ENCODE measurements at places on chromosomes 7 and 10. TPM values are rescaled to one million over a fixed set of nuclear protein-coding genes. Genes with fewer than 3 reads are reported as not detected.

UNCX gene
- total RNA-seq = not detected

DNA sequence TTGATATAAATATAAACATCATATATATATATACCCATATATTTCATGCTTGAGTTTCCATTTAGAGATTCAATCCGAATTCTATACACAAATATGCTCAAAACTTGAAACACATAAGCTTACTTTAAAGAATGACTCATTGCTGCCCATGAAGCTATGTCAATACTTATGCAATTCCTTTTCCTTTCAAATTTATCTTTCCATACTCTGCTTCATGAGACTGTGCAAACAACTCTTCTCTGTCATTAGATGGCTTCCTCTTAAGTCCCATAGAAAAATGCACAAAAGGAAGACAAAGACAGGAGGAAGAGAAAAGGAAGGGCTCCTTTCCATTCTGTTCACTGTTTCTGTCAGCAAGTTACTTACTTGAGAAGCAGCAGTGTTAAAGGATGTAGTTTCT lies 895.7 kb upstream of the SORCS1 start:
- no peaks in the 10 kb centered on the region for H3K27me3 ChIP-seq
- H3K4me1 ChIP-seq = no peaks in the 10 kb centered on the region
- H3K27ac ChIP-seq = no peak overlapping the region
- H3K36me3 ChIP-seq = no peaks in the 10 kb centered on the region
- no peak overlapping the region for H3K4me3 ChIP-seq
- no peak for DNase-seq

- no peak for DNase-seq
- H3K27ac ChIP-seq = no peak overlapping the region
- no peaks in the 10 kb centered on the region for H3K4me1 ChIP-seq
- no peaks in the 10 kb centered on the region for H3K27me3 ChIP-seq
Measured at GRCh38 chr10:1228467-1228975, 172.3 kb downstream of the WDR37 start.

GRCh38 chr7:106095634-106096033 lies 16.5 kb downstream of the SYPL1 start:
- DNase-seq = no peak
- H3K4me1 ChIP-seq = peaks cover 99% of the 10 kb centered on the region
- no peak overlapping the region for H3K4me3 ChIP-seq
- no peaks in the 10 kb centered on the region for H3K27me3 ChIP-seq
- H3K27ac ChIP-seq = peak overlapping the region; percentile 98

DNA sequence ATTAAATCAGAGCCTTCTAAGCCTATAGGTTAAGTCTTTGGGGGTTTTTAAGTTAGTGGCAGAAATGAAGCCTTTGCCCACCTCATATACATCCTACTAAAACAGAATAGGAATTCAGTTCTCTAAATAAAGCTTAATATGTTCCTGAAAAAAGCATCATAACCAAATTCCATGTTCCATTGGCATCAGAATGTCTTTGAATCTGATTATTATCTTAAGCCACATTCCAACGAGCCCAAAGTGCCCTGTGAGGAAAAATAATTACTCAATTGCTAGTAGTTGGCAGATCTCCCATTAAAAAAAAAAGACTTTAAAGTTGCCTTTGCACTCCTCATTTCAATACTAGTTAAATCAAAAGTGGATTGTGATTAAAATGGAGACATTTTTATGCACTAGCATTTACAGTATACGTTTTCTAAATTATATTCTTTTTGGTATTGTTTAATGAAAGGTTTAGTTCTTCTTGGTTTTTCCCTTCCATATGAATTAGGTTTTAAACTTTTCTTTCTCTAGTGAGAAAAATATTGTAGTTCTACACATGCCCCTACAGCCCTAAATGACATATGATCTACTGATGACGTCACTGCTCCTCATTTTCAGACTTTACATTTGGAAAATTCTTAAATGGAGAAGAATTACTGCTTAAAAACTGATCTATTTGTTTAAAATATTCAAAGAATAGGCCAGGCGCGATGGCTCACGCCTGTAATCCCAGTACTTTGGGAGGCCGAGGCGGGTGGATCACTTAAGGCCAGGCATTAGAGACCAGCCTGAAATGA lies 54.3 kb upstream of the CABCOCO1 start:
- H3K4me1 ChIP-seq = no peaks in the 10 kb centered on the region
- H3K4me3 ChIP-seq = no peak overlapping the region
- H3K27ac ChIP-seq = no peak overlapping the region
- no peak for DNase-seq
- H3K27me3 ChIP-seq = no peaks in the 10 kb centered on the region

GRCh38 chr10:69948261-69948660 lies 104.4 kb upstream of the MACROH2A2 start:
- no peaks in the 10 kb centered on the region for H3K36me3 ChIP-seq
- no peak for DNase-seq
- H3K27ac ChIP-seq = no peak overlapping the region

DNA sequence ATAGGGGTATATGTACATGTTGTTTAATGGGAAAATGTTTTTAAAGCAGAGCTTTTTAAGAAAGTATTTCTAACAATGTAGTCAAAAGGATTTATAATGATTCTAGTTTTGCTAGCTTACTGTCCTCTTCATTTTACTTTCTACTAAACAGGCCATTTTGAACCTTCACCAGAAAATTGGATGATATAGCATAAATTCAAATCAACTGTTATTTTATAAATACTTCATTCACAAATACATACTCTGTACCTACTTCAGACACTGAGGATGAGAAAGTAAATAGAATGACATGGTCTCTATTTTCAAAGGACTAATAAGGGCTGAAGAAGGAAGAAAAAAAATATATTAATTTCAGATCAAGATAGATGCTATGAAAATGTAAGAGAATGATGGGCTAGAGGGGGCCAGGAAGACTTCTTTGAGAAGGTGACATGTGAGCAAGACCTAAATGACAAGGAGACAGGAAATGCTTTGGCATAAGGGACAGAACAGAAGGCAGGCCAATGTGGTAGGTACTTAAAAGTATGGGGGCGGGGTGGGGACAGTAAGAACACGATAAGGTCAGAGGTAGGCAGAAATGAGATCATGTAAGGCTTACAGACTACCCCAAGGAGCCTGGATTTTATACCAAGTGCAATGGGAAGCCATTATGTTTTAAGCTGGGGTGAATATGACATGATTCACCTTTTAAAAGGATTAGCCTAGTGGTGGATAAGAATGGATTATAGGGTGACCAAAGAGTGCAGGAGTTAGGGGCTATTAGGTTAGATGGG lies 5.2 kb downstream of the NAMPT start:
- H3K27ac ChIP-seq = no peak overlapping the region
- no peaks in the 10 kb centered on the region for H3K27me3 ChIP-seq
- peaks cover 47% of the 10 kb centered on the region for H3K4me1 ChIP-seq
- peaks cover 39% of the 10 kb centered on the region for H3K36me3 ChIP-seq
- no peak for DNase-seq

GRCh38 chr10:95247200-95247880 lies 43.5 kb downstream of the PDLIM1 start:
- no peaks in the 10 kb centered on the region for H3K27me3 ChIP-seq
- no peak overlapping the region for H3K4me3 ChIP-seq
- no peak overlapping the region for H3K27ac ChIP-seq
- no peaks in the 10 kb centered on the region for H3K36me3 ChIP-seq
- DNase-seq = no peak
- H3K4me1 ChIP-seq = no peaks in the 10 kb centered on the region

DNA sequence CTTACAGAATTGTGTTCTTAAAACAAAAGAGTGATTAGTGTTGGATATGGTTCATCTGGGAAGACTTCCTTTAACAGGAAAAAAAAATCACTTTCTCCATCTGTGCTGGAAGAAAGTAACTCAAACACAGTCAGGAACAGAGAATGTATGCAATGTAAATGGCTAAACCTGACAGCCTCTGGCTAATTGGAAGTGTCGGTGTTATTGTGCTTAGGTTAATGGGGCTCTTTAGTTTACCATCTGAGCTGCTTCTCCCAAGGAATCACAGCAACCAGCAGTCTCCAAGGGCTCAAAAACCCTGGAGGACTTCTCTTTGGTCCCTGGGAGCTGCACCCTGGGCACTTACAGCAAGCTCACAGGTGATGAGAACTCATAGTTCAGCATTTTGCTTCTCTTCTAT lies 724.5 kb downstream of the LRMDA start:
- no peak for DNase-seq
- H3K27ac ChIP-seq = no peak overlapping the region
- no peaks in the 10 kb centered on the region for H3K27me3 ChIP-seq
- no peaks in the 10 kb centered on the region for H3K36me3 ChIP-seq
- H3K4me1 ChIP-seq = no peaks in the 10 kb centered on the region

DNA sequence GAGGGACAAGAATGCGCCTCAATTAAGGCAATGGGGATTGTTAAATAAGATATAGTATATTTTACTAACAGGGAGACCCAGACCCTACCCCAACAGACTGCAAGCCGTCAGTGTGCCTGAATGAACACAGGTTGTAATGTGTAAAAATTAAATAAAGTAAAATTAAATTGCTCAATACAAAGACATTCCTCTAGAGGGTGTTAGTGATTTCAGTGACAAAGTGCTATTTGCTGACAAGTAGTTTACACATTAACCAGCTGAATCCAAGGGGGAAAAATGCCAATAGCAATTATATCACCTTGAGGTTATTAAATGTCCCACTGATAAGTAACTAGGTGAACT lies 110.5 kb downstream of the EBF3 start:
- no peak overlapping the region for H3K27ac ChIP-seq
- DNase-seq = peak; percentile 53
- H3K36me3 ChIP-seq = no peaks in the 10 kb centered on the region
- H3K27me3 ChIP-seq = no peaks in the 10 kb centered on the region
- H3K4me3 ChIP-seq = no peak overlapping the region

- no peaks in the 10 kb centered on the region for H3K36me3 ChIP-seq
- H3K4me1 ChIP-seq = peaks cover 17% of the 10 kb centered on the region
- no peak for DNase-seq
- H3K4me3 ChIP-seq = no peak overlapping the region
Measured at GRCh38 chr7:29854257-29854938, 48.1 kb downstream of the WIPF3 start.

GRCh38 chr7:116843378-116843777 lies 19.0 kb upstream of the CAPZA2 start:
- H3K36me3 ChIP-seq = no peaks in the 10 kb centered on the region
- H3K27me3 ChIP-seq = no peaks in the 10 kb centered on the region
- DNase-seq = no peak

GRCh38 chr10:15719899-15720634 lies at the start of gene ITGA8:
TSS of gene ITGA8 (minus strand) at chr10:15719922. CDS start at chr10:15719771, 151 bp downstream.
- no peak for DNase-seq
- H3K27me3 ChIP-seq = no peaks in the 10 kb centered on the region
- H3K4me1 ChIP-seq = no peaks in the 10 kb centered on the region
- H3K36me3 ChIP-seq = no peaks in the 10 kb centered on the region
- H3K27ac ChIP-seq = no peak within 1 kb of the TSS

GRCh38 chr10:4046030-4046429 lies 261.0 kb upstream of the KLF6 start:
- H3K4me3 ChIP-seq = no peak overlapping the region
- H3K4me1 ChIP-seq = no peaks in the 10 kb centered on the region
- no peak for DNase-seq
- H3K36me3 ChIP-seq = no peaks in the 10 kb centered on the region
- no peak overlapping the region for H3K27ac ChIP-seq

ZCCHC24 gene
- 0.61 TPM for total RNA-seq

DNA sequence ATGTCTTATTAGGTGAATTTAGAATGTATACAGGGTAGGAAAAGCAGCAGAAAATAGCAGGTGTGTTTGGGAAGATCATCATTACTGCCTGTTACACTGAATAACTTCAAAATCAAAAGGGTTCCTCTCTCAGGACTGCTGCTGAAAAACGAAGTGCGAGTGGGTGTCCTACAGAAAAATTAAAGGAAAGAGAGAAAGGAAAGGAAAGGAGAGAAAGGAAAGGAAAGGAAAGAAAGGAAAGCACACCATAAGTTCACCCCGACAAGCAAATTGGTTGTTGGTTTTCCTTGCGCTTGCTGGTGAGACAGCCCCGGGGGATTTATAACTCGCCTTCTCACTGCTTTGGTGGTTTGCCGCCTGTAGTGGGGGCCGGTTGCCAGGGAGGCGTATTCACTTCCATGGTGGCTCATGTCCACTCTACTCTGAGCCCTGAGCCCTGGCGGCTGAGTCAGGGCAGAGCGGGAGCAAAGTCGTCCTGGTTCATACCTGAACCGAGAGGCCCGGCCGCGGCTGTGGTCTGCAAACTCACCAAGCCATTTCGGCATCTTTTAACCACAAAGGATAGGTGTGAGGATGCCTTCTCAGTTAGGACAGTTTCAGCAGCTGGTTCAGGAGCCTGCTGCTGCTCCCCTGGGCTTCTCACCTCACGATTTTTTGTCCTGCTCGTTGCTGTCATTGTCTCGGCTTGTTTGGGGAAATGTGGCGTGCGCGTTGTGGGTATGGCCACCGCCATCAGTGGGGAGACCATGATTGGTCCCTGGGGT lies 26.1 kb downstream of the INPP5A start:
- H3K36me3 ChIP-seq = no peaks in the 10 kb centered on the region
- peaks cover 94% of the 10 kb centered on the region for H3K4me1 ChIP-seq
- no peaks in the 10 kb centered on the region for H3K27me3 ChIP-seq
- peak overlapping the region; percentile 94 for H3K27ac ChIP-seq

DNA sequence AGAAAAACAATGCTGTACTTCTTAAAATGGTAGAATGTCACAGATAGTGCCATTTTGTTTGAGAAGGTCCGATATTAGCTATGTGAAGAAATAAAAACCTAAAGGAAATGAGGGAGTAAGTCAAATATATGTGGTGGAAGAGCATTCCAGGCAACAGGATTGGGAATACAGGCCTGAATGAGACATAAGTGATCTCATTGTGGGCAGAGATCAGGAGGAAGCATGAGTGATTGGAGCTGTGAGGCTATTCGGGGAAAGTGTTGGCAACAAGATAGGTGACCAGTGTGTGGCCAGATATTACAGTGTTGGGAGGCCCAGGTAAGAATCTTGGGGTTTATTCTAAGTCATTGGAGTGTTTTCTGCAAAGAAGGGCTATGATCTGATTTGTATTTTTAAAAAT lies 41.3 kb upstream of the AGMO start:
- no peaks in the 10 kb centered on the region for H3K4me1 ChIP-seq
- H3K27me3 ChIP-seq = no peaks in the 10 kb centered on the region
- H3K4me3 ChIP-seq = no peak overlapping the region
- no peaks in the 10 kb centered on the region for H3K36me3 ChIP-seq
- H3K27ac ChIP-seq = no peak overlapping the region

FBH1 gene
- total RNA-seq = 90.1 TPM

SPDYE11 gene
- not detected for total RNA-seq

EPDR1 gene
- 0.34 TPM for total RNA-seq

- no peak overlapping the region for H3K27ac ChIP-seq
- no peaks in the 10 kb centered on the region for H3K27me3 ChIP-seq
- H3K36me3 ChIP-seq = peaks cover 3% of the 10 kb centered on the region
- no peak overlapping the region for H3K4me3 ChIP-seq
- DNase-seq = no peak
Measured at GRCh38 chr7:100545360-100546128, 6.5 kb downstream of the AGFG2 start.

GRCh38 chr10:124989526-124989925 lies 47.6 kb downstream of the ZRANB1 start:
- H3K27me3 ChIP-seq = no peaks in the 10 kb centered on the region
- H3K36me3 ChIP-seq = peaks cover 8% of the 10 kb centered on the region
- H3K4me1 ChIP-seq = no peaks in the 10 kb centered on the region
- H3K27ac ChIP-seq = no peak overlapping the region
- H3K4me3 ChIP-seq = no peak overlapping the region

Measured in Karpas-422 (cell line).